ENCODE measurements at places on chromosomes 6 and 20.

- DNase-seq = no peak
Observed at GRCh38 chr6:20954315-20954714, 420.1 kb downstream of the CDKAL1 start.

- no peak for DNase-seq
Observed at GRCh38 chr6:22765015-22765414, 195.6 kb downstream of the HDGFL1 start.

DNA sequence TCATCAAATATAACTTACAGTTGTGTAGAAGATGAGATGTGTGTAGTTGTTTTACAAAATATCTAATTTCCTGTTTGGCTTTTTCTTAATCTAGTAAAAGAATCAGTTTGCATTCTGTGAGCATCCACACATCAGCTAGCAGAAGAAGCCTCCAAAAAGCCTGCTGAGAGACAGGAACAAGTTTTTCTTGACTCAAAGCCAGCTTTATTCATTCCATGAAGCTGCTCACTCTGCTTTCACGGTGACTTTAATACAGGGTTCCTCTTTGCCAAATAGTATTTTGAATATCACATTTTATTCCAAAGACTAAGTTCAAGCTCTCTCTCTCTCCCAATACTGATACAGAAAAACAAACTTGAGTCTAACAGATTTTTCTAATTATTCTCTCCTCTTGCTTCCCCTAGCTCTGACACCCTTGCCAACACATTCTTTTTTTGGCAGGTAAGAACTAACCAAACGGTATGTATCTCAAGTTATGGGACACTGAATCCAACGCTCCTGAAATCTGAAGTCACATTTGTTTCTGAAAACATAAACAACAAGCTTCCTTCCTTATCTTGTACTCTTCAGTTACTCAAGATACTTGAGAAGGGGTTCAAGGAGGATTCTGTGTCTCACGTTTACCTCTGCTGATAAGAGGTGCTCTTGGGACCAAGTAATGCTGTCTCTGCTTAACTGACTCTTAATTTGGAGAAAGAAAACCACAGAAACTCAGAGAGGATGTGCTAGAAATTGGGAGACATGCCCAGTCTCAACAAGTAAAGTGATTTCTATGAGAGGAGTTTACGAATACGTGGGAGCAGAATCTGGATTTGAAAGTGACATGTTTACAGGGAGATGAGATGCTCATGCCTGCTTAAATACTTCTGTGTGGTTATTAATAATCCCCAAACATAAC, 184.2 kb upstream of the SPTLC3 start:
- DNase-seq = no peak

- DNase-seq = no peak
Observed at GRCh38 chr6:17042422-17043147, 59.3 kb upstream of the STMND1 start.

DNA sequence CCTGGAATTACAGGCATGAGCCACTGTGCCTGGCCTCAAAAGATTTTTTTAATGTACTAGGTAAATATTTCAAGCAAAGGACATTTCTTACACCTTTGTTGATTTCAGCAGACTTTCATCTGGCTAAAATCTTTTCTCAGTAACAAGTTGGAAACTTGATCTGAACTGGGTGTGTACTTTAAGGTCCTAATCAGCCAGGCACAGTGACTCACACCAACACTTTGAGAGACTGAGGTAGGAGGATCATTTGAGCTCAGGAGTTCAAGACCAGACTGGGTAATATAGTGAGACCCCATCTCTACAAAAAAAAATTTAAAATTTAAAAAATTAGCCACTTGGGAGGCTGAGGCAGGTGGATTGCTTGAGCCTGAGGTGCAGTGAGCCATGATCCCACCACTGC, 7.0 kb upstream of the RALGAPA2 start:
- DNase-seq = no peak

GRCh38 chr6:135504734-135505133, 7.2 kb upstream of the AHI1 start:
- no peak for DNase-seq

- no peak for DNase-seq
Observed at GRCh38 chr6:98975421-98975820, 27.7 kb upstream of the FBXL4 start.

DNA sequence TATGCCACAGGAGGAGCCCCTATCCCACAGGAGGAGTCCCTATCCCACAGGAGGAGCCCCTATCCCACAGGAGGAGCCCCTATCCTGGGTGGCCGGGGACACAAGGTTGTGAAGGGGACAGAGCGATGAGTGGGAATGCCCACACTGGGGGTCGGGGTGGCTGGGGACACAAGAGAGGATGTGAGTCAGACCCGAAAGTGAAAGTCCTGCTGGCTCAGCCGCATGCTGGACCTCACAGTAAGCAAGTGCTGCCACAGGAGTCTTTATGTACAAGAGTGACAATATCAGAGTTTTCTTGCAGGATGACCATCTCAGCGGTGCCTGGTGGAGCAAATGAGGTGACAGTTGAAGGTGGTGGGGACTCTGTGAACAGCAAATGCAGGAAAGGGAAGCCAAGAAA, 93.7 kb downstream of the PSMB1 start:
- DNase-seq = no peak

- no peak for DNase-seq
Observed at GRCh38 chr20:2208897-2209296, 86.9 kb upstream of the TGM3 start.

DNA sequence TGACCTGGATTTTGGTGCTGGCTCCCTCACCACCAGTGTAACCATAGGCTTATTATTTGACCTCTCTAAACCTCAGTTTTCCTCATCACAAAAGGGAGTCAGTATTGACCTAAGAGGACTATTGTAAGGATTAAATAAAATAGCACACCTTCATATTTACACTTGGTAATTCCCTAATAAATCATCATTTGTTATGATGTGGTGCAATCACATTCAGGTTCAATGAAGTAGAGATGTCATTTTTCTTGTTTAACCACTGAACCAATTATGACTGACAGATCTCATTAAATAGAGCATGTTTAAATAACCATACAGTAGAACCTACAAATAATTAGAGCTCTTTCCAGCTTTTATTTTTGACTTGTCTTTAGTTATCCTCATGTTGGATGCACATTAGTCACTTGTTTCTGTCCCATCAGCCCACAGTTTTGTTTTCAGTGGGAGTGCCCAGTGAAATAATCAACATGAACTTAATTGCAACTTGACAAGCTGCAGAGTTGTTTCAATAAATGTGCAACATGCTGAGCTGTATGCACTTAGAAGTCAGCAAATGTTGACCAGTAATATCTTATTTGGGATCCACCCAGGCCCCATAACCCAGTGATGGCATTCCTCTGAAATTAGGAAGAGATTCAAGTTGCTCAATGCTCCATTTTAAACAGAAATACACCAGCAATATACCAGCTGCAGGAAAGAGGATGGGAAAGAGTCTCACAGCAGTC, 451.7 kb upstream of the MARCKS start:
- no peak for DNase-seq

- DNase-seq = no peak
Observed at GRCh38 chr20:47358672-47359529, 2.4 kb upstream of the ZMYND8 start.

DNA sequence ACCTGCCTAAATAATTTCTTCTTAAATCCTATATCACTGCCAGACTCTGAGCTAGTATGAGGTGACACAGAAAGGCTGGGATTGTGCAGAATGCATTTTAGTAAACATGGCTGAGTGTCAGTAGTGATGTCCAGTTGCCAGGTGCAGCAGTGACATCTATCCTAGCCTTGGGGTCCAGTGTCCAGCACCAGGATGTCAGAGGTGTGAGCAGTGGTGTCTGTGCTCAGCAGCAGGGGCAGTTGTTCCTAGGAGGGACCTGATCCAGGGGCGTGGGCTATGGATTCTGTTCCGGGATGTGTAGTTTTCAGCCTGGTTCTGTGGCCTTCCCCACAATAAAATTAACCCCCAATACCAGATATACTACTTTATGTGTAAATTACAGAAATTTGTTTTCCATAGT, 6.0 kb downstream of the HLA-C start:
- DNase-seq = no peak

- no peak for DNase-seq
Observed at GRCh38 chr6:120129228-120129627, 779.7 kb upstream of the MAN1A1 start.

- no peak for DNase-seq
Observed at GRCh38 chr6:108760126-108761050, 87.8 kb upstream of the ARMC2 start.

DNA sequence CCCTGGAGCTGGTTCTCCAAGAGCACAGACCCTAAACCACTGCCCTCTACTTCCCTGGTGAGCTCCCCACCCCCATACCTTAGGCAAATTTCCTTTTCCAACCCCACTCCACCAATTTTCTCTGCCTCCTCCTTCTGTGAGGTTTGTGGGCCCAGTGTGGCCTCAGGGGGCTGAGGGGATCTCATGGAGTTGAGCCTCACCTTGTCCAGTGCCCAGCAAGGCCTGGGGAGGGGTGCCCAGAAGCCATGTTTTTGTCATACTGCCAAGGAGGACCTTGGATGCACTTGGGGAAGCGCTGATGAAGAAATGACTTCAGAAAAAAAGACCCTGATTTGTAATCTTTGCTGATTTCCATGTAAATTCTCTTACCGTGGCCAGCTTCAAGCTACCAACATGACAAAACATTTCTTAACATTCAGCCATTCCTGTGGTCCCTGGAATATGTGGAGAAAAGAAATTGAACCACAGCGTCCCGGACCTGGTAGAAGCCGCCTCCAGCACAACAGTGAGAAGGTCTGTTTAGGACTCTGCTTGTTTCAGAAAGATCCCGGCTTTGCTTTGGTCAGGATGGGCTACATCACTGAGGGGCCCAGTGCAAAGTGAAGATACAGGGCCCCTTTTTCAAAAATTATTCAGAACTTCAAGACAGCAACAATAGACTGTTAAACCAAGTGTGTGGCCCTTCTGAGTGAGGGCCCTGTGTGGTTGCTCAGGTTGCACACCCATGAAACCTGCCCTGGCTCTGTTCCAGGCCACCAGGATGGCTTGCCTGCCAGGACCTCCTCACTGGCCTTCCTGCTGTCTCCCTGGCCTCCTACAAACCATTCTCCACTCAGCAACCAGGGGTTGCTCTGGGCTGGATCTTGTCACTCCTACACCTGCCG, 52.5 kb downstream of the CHMP4B start:
- DNase-seq = no peak

GRCh38 chr6:30325873-30326525, 728 bp upstream of the TRIM39 start:
- peak; percentile 77 for DNase-seq

GRCh38 chr6:33838983-33839382, 35.2 kb upstream of the MLN start:
- DNase-seq = no peak

DNA sequence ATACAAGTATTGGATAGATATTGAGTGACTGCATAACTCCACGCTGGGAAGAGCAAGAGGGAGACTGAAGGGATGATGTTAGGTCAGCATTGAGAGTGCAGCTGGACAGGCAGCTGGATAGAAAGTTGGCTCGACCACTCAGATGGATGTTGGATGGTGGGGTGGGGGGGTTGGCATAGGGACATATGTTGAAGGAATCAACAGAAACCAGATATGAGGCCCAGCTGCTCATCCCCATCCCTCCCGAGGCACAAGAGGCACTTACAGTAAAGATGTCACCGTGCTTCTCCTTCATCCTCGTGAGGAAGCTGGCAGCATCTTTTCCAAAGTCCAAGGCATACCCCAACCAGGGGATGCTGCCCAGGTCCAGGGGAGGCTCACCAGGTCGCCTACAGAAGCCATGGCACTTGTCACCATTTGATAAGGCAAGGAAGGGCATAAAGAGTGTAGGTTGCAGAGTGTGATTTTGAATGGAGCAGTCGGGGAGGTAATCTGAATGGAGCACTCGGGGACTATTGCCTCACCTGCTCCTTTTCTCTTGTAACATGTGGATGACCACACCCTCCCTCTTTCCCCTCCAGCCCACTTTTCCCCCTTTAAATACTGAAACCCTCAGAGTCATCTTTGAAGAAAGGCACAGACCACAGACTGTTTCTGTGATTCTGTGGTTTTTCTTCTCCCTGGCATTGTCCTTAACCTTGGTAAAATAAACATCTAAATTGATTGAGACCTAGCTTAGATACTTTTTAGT, 18.0 kb downstream of the PTGIS start:
- no peak for DNase-seq

DNA sequence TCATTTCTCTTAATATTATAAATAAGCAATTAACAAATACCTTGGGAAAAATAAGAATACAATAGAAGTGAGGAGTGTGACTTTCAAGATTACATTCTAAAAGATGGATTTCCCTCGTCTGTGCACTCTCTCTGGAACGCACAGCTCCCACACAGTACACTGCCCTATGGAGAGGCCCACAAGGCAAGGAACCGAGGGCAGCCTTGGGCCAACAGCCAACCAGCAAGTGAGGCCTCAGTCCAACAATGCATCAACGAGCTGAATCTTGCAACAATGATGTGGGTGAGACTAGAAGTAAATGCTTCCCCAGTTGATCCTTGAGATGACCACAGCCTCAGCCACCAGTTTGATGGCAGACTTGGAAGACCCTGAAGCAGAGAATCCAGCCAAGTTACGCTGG, 34.5 kb upstream of the AVP start:
- no peak for DNase-seq

GRCh38 chr6:70131528-70131927, 171.4 kb downstream of the COL9A1 start:
- DNase-seq = no peak

DNA sequence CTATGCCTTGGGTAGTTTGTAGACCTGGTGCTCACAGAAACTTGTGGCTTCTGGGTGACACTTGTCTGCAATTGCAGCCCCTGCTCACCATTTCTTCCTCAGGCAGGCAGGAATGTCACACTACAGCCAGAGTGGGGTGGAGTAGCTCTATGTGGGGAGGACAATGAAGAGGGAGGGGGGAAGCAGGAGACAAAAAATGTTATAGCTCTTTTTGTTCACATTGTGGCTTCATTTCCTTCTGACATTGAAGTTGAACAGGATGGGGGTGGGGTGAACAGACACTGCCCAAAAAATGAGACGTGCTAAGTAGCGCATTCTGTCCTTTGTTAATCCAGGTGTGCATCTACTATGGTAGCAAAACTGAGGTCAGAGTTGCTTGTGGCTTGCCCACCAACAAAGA, at the start of gene THEMIS:
THEMIS (minus strand) TSS at position 124 of the 400 bp plus-strand sequence. CDS start 126 bp downstream, outside the sequence.
- DNase-seq = no peak

DNA sequence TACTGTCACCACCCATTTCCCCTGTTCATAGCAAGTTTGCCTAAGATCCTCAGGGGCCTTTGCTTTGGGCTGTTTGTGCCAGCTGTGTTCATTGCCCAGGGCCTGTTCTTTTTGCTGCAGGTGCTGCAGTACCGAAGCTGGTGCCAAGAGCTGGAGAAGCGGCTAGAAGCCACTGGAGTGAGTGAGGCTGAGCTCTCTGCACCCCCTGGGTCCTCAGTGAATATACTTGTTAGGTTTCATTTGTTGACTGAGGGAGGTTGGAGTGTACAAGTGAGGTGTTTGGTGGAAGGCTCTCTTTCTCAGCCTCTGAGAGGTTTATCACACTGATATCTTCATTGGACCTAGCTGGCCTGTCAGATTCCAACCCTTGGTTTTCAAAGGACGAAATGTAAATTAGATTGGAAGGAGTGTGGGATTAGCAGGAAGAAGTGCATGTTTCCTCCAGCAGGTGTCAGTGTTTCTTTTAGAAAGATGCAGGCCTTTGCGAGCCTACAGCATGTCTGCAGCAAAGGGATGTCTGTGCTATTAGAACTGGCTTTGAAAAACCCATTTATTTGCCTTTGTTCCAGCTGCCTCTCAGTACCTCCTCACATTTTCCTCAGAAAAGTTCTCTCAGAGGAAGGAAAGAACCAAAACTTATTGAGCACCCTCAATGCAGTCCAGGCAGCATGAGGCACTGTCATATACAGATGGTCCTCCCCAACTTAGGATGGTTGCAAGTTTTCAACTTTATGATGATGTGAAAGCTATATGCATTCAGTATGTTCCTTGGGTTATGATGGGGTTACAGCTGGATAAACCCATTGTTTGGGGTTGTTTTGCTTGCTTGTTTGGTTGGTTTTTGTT, 8.3 kb downstream of the CEP250 start:
- DNase-seq = no peak
